Right lobe of liver (tissue), 6 donors: ENCODE measurements at places on chromosomes 16 and 17. TPM values are rescaled to one million over a fixed set of nuclear protein-coding genes. Genes with fewer than 3 reads are reported as not detected.

CTRB2 gene
- not detected for total RNA-seq

CCL15 gene
- total RNA-seq: 19.2 TPM

NEUROD2 gene
- total RNA-seq: not detected

CMTM2 gene
- total RNA-seq: 0.55 TPM

GRCh38 chr16:83579027-83579426 is 228.8 kb upstream of the HSBP1 start:
- no peak overlapping the region for H3K27ac ChIP-seq
- no peak for DNase-seq
- H3K4me1 ChIP-seq: no peaks in the 10 kb centered on the region
- H3K4me3 ChIP-seq: no peak overlapping the region
- H3K27me3 ChIP-seq: no peaks in the 10 kb centered on the region

DNA sequence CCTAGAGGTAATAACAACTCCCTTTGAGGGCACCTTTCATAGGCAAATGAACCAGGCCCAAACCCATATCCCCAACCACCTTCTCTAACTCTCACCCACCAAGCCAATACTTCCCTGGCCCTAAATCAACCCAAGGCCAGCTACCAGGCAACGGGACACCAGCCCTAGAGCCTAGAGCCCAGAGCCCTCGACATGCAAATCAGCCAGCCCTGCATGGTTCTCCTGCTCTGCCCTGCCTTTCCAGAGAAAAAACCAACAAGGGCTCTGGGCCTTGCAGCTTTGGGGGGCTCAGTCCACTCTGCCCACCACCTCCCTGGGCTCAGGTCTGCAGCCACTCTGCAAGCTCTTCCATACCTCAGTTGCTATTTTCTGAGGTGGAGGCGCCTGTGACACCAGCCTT is 55.0 kb downstream of the PITPNM3 start:
- H3K4me3 ChIP-seq: no peak overlapping the region
- no peak overlapping the region for H3K27ac ChIP-seq
- H3K36me3 ChIP-seq: no peaks in the 10 kb centered on the region

DNA sequence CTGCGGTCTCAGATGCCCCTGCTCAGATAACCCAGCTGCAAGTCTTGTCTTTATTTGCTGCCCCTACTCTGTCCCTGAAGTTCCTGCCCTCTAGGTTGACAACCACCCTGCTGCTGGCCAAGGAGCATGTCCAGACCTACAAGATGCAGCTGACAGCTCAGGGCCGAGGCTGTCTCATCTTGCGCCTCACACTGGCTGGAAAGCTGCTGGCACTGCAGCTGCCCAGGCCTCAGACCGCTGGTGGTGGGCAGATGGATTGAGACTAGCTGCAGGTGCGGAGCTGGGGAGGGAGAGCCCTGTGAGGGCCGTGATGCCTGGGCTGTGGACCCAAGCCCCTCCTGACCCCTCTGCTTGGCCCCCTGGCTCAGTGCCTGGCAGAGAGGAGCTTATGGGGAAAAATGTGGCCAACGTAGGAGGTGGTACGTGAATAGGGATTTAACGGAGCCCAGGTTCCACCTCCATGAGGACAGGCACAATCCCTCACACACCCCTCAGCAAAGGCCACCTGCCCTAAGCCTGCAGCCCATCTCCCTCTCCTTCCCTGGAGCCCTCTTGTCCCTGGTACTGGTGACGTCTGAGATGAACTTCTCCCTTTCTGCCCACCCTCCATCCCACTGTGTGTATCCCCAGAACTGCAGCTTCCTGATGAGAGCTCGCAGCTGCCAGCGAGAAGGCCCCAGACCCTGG is 8.3 kb upstream of the GALK1 start:
- H3K27ac ChIP-seq: no peak overlapping the region
- DNase-seq: peak; percentile 44

- DNase-seq: no peak
- no peak overlapping the region for H3K27ac ChIP-seq
- H3K4me1 ChIP-seq: no peaks in the 10 kb centered on the region
- H3K4me3 ChIP-seq: no peak overlapping the region
These were observed 72.3 kb upstream of the CORO6 start for GRCh38 chr17:29694918-29695563.

GRCh38 chr17:76397687-76398522 is 13.5 kb downstream of the SPHK1 start:
- no peak overlapping the region for H3K27ac ChIP-seq
- no peaks in the 10 kb centered on the region for H3K4me1 ChIP-seq
- H3K36me3 ChIP-seq: peaks cover 75% of the 10 kb centered on the region

- H3K27me3 ChIP-seq: no peaks in the 10 kb centered on the region
- peak; percentile 89 for DNase-seq
- H3K4me3 ChIP-seq: no peak overlapping the region
- no peaks in the 10 kb centered on the region for H3K36me3 ChIP-seq
- peak overlapping the region; percentile 13 for H3K27ac ChIP-seq
These were observed 10.8 kb downstream of the CASKIN2 start for GRCh38 chr17:75504347-75505151.
